ENCODE measurements at places on chromosomes 4 and X.

DNA sequence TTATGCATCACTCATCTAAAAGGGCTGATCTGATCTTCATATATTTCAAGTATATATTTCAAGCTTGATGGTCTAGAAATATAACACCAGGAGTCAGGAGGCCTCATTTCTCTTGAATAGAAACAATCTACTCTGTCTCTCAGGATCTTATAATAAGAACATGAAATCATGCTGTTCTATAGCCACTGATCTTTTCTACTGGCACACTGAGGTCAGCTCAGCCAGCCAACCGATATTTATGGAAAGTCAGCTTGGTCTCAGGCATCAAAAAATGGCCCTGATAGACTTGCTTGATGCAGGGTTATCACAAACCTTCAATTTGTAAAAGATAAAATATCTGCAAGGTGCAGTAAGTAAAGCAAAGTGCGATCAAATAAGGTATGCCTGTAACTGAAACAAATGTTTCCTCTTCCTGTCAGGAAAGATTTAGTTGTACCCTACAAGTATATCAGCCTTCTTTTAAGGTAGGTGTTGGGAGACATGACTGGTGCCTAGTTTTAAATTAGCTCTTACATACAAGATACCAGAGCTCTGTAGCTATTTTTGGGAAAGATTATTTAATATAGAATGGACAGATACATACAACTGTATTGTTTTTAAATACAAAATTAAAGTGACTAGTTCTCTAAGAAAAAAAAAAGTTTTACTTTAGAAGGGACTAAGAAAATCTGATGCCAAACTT is 63.4 kb downstream of the BMP3 start:
- no peak for DNase-seq

DNA sequence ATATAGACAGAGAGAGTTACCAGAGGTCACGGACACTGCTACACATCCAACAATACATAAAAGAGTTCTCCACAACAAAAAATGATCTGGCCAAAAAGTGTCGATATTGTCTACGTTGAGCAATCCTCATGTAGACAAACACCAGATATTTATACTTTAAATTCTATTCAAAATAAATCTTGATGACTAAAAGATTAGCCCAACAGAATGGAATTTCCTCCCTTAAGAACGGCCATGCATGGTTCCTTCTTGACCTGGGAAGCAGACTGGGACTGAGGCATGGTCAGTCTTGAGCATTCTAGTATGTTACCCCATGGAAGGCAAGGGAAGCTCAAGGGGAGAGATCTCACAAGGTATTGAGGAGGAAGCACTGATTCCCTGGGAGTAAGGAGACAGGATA is 43.5 kb downstream of the LHFPL1 start:
- peak; percentile 51 for DNase-seq

DNA sequence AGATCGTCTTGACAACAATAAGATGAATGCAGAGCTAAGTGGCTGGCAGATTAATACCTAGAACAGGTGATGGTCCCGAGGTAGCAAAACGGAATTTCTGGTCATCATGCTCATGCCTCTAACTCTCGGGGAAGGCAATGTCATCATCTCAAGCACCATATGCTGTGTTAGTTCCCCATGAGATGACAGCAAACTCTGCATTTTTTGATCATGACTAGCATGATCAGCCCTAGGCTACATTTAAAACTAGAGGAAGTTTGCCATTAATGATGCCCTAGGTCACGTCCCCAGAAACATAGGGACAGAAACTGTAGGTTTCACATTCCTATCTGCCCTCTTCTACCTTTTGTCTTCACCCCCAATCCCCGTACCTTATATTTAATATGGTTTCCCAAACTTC is 11.6 kb downstream of the LPAR4 start:
- DNase-seq: no peak

DNA sequence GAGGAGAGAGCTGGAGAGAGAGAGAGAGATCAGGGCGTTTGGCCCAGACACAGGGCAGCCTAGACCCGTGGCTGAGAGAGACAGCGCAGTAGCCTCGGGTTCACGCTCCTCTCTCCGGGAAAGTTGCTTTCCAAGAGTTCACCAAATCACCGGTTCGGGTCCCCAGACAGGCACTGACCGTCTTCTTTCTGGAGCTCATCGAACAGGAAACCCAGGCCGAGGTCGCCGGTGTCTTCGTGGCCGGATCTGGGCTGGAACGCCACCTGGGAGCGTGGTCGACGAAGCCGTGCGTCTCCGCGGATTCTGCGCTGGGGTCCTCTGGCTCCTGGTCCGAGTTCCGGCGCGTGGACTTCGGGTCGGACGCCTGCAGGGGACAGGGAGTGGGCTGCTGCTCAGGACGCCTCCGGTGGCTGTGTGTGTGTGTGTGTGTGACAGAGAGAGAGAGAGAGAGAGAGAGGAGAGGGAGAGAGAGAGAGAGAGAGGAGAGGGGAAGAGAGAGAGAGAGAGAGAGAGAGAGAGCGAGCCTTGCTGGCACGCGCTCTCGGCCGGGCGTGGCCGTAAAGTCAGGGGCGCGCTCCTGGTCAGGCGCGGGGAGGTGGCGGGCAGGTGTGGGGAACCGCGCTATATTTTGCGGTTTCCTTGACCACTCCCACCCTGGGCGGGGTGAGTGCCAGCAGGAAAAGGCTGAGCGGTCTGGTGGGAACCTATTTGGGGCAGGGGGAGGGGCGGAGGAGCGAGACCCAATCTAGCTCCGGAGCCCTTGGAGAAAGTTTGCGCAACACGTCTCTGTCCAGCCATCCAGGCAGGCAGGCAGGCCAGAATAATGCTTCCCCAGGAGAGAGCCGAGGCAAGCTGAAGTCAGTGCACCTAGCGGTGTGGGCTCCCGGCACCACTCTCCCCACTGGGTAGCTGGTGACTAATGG is 62.1 kb downstream of the RHOXF2B start:
- DNase-seq: no peak

GRCh38 chr4:87420276-87420830 is 2.0 kb upstream of the NUDT9 start:
- no peak for DNase-seq

GRCh38 chrX:111435469-111435868 is 23.5 kb upstream of the DCX start:
- DNase-seq: no peak

- no peak for DNase-seq
Measured at GRCh38 chr4:101708293-101709039, 82.1 kb upstream of the BANK1 start.

- DNase-seq: no peak
Measured at GRCh38 chrX:107123750-107124149, 5.1 kb upstream of the RBM41 start.

DNA sequence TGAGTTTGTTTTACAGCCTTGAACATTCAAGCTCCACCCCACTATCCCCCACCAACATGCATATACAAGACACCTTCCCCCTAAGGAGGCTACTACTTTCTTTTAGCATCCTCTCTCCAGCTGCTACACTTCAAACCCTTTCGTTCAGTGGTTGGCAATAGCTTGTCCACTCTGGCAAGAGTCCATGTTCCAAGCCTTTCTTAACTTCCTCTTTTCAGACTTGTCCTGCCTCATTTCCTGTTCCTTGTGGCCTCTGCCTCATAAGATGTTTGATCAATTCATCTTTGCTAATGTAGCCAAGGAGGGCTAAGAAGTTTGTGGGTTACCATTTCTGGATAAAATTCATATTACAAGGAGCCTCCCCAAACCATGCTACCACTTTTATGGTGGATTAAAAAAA is 20.8 kb upstream of the ZCCHC12 start:
- DNase-seq: no peak

Measured in SJSA1 (cell line).